ENCODE measurements at places on chromosomes 3 and 15.

DNA sequence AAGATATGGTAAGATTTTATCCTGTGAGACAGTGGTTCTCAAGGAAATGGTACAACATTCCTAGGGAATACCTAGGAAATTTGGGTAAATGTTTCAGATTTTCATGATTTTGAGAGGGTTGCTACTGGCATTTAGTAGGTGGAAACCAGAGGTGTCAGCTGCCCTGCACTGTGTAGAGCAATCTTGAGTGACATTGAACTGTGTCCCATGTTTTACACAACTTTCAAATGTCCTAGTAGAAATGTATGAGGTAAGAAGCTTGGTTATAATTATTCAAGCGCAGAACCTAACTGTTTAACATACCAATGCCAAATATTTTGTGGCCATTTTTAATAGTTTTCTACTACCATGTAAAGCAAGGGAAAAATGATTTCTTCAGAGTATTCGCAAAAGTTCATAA is 120.4 kb downstream of the GADL1 start:
- no peak for DNase-seq

- no peak for DNase-seq
Measured at GRCh38 chr15:95024351-95024750, 793.0 kb downstream of the MCTP2 start.

- no peak for DNase-seq
Measured at GRCh38 chr15:47484059-47484458, 233.2 kb upstream of the SEMA6D start.

- DNase-seq, result no peak
Measured at GRCh38 chr15:94847325-94847724, 616.0 kb downstream of the MCTP2 start.

GRCh38 chr15:98667521-98668179 is 19.3 kb downstream of the IGF1R start:
- no peak for DNase-seq

All from CD14-positive monocyte (primary cell).